Activated T-cell treated with anti-CD3 and anti-CD28 coated beads for 24 hours (primary cell): ENCODE measurements at places on chromosomes 11 and 22.

DNA sequence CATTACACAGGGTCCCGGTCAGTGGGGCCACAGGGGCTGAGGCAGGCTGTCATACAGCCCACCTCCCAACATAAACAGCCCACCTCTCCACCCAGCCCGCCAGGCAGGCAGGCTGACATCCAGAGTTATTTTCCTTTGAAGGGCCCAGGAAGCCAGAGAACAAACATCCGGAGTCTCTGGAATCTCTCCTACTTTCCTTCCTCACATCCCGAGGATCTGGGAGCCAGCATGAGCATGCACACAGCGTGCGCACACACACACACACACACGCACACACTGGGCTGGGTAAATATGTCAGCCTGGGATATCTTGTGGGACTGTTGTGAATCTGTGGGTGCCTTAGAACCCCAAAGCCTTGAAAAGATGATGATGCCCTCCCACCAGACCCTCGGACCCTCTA is 55.4 kb downstream of the PDE2A start:
- no peak for DNase-seq

DNA sequence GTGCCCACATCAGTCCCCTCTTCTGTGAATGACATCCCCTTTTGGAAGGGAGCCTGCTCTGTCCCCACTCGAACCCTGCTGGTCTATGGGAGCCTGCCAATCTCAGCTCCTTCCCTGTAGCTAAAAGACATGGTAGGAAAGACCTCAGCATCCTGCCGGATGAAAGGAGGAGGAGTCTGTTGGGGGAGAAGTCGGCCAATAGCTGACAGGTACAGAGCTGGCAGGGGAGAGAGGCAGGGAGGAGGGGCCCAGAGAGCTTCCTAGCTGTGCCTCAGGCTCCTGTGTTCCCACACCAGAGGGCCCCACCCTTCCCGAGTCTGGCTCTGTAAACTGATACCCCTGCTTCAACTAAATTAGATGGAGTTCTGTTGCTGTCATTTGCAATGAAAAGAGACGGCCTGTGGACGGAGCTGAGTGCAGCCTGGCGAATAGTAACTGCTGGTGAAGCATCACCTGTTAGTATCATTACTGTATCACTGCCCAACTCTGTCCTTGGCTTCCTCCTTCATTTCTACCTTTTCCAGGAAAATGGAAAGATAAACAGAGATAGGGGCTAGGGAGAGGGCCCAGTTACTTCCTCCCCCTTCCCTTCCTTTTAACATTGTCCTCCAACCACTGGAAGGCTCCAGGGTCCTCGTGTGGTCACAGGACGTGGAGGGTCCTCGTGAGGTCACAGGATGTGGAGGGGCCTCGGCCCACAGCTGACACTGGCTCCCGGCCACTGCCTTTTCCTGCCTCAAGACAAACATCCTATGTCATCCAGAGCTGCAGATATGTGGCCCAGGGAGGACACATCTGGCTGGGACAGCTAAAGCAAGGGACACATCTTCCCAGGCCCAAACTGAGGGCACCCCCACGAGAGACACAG is 15.1 kb downstream of the FXYD6 start:
- DNase-seq = no peak

GRCh38 chr11:995752-996420 is 40.6 kb downstream of the MUC6 start:
- DNase-seq = no peak

DNA sequence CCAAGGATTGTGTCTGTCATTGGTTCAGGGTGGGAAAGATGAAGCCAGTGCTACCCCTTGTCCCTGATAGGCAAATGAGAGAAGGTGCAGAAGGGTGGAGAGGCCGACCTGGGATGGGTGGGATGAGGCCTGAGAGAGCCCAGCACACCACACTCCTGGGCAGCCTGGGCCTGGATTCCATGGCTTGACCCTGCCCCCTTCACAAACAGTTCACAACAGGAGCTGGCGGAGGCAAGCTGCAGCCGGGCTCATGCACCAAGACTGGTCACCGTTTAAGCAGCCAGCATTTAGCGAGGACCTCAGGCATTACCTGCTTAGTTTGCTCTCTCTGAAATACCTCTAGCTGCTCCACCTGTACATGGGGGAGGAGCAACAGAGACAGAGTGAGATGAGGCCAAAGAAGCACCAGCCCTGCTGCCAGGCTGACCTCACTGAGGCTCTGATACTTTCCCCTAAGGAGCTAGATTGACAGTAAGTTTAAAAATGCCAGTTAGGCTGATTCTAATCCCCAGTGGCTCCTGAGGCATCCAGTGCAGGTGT is 13.5 kb downstream of the IL18BP start:
- no peak for DNase-seq

DNA sequence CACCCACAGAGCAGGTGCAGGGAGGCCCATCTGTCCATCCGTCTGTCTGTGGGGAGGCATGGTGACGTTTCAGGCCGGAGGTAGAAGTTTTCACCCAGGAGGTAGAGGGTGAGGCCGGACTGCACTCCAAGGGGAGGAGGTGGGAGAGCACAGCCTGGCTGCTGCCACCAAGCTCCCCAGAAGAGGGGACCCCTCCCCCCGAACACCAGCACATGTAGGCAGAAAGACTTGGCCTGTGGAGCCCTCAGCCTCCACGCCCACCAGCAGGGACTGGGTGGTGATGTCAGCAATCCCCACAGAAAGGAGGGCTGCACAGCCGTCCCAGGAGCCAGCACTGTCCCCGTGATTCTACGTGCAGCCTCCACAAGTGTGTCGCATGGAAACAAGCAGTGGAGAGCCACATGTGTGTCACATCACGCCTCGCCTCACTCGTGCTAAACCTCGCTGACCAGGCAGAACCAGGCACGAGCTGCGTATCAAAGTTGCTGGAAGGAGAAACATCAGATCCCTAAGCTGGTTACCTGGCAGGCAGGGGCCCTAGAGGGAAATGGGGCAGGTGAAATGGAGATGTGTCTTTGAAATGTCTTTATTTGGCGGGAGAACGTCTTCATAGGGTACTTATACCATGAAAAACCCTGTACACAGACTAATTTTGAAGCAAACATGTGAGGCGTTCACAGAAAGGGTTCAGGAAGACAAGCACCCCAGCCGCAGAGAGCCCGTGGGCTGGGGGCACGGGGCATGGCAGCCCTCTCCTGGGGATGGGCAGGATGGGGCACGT is 49.1 kb downstream of the CDKN1C start:
- no peak for DNase-seq

DNA sequence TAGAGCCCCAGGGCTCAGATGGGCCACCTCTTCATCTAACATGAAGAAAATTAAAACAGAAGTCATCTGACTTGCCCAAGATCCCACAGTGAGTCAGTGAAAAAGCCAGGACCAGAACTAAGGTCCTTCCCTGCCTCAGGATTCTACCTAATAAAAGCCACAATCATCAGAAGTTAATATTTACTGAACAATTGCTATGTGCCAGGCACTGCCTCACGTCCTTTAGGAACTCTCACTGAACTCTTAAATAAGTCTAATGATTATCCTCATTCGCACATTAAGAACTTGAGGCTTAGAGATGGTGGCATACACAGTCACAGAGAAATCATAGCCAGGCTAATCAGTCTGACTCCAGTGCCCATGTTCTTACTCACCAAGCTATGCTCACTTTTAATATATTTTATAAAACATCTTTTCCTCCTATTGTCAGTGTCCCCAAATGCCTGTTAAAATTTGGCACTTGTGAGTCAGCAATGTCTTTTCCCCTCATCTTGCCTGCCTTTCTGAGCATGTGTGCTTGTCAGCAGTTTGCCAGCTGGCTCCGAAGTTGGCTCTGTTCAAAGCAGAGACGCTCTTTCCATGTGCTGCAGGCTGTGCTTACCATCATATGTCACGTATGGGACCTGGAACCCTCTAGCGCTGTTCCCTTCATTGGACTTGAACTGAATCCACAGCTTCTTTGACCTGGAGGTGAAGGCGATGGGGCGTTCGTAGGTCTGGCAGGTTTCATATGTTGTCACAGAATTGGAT is 21.5 kb upstream of the NRIP3 start:
- DNase-seq = no peak

- no peak for DNase-seq
These were observed 8.5 kb downstream of the YPEL4 start for GRCh38 chr11:57641011-57641807.

DNA sequence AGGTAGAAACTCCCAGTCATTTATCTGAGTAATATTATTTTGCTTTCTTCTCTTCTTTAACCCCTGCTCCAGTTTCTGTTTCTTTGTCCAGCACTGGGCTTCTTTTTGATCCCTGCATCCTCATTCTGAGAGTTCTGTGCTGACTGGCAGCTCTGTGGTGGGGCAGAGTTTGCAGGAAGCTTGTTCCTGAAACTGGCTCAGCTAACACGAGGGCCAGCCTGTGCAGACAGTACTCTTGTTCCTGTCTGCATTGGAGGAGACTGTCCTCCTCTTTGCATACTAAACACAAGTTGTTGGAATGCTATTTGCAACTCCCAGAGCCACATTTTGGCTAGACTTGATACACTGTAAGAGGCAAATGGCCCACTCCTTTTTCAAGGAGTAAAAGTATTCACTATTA is 93.1 kb upstream of the HORMAD2 start:
- no peak for DNase-seq

DNA sequence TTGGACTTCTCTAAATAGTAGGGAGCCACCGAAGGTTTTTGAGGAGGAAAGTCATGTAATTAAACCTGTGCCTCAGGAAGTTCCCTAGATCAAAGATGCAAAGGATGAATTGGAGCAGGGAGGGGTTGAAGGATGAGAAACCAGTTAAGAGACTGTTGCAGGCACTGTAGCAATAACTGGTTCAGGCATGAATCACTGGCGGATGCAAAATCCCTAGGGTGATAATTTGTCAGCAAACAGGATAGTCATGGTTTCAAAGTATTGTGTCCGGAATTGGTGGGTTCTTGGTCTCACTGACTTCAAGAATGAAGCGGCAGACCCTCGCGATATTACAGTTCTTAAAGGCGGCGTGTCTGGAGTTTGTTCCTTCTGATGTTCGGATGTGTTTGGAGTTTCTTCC is 19.9 kb downstream of the TRIOBP start:
- no peak for DNase-seq

GRCh38 chr11:7300281-7300680 is 48.6 kb downstream of the SYT9 start:
- no peak for DNase-seq

DNA sequence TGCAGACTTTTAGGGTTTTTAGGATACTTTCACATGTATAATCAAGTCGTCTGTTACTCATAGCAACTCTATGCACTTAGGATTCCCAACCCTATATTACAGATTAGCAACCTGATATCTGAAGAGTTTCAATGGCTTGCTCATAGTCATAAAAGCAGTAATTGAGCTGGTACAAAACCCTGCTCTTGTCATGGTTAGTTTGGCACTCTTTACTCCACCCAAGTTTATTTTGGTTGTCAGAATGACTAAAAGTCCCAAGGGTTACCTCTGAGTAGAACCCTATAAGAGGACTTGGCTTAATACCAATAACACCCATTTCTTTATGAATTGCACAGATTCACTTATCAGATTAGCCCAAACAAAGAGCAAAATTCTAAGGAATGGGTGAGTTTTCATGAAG is 550.6 kb downstream of the SOX6 start:
- DNase-seq = no peak

GRCh38 chr11:69682681-69683326 is 7.7 kb upstream of the LTO1 start:
- DNase-seq = no peak

- DNase-seq = no peak
These were observed 121.8 kb upstream of the SERPIND1 start for GRCh38 chr22:20652130-20652529.

GRCh38 chr11:88398372-88398771 is 60.8 kb upstream of the CTSC start:
- no peak for DNase-seq

DNA sequence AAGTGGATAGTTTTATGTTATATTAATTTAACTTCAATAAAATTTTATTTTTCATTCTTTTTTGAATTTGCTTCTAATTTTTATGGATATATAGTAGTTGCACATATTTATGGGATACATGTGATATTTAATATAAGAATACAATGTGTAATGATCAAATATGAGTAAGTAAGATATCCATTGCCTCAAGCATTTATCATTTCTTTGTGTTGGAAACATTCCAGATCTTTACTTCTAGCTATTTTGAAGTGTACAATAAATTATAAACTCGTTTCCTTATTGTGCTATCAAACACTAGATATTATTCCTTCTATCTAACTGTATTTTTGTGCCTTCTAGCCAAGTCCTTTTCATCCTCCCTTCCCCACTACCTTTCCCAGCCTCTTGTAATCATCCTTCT is 17.0 kb downstream of the EXPH5 start:
- DNase-seq = no peak

GRCh38 chr11:46112961-46113607 is 8.2 kb downstream of the PHF21A start:
- no peak for DNase-seq
